ENCODE measurements at places on chromosomes 12 and 14.
A peak's percentile ranks its signal among the peaks of the same experiment; 100 is the strongest.

DNA sequence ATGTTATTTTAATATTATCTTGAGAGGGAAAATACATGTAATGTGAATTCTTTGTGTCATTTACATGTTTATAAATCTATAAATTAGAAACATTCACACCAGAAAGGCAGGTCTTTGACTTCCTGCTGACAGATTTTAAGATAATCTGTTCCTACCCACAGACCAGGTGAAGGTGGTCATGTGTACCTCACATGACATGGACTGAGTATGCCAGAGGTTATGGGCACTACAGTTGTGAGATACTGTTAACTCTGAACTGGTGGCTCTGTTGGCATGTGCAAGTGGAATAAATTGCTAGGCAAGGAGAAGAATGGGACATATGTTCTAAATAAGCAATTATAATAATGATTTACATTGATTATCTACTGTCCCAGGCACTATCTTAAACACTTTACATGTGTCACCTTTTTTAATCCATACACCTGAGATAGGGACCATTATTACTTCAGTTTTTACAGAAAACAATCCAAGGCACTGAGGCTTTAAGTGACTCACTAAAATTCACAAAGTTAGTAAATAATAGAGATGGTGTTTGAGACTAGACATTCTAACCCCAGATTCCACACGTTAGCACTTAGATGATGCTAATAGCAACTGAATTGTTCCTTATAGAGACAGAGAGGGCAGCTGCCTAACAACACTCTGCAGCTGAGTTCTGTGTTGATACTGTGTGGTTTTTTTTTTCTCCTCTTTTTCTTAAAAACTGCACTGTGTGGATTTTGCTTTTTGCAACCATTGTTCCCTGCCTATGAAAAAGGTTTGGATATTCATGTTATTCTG is 23.8 kb downstream of the SLC16A7 start:
- DNase-seq: no peak

DNA sequence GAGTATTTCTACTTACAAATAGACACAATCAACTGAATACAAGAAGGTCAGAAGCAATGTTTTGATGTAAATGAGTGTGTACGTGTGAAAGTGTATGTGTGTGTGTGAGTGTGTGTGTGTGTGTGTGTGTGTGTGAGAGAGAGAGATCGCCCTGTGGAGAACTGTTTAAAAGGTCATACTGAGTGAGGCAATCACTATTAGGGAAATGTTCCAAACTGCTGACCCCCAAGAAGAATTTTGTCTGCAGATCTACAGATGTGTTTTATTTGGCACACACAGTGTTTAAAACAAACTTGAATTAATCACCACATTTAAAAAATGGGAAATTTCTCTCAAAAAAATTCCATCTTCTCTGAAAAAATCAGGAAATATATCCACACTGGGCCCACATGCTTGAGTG is 1069.1 kb downstream of the SLC6A15 start:
- no peak for DNase-seq

- no peak for DNase-seq
These were observed 34.8 kb upstream of the TSPAN9 start for GRCh38 chr12:3042394-3042793.

DNA sequence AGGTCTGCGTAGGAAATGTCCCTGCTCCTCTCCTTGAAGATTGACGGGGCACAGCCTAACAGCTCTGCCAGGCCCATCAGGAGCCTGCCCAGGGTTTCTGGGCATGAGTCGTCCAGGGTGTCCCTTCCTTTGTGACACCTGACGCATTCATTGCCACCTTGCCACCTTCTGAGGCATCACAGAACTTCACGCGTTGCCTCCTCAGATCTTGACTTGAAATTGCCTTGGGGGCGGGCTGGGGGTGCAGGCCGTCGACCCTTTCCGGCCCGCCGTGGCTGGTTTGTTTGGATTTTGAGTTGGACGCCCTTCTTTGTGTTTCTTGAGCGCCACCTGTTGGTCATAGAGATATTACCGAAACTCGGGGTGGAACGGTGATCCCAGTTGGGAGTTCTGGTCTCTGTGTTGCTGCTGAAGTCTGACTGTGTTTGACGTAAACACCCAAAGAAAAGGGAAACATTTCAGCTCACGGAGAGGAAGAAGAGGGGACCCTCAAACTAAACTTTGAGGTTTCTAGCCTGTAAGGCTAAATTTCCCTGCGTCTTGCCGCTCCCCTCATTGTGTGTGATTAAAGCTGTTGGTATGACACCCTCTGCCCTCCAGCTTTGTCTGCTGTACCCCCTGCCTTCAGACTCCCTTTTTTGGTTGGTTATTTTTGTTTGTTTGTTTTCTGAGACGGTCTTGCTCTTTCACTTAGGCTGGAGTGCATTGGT is 44.6 kb downstream of the MLXIP start:
- DNase-seq: peak; percentile 75

DNA sequence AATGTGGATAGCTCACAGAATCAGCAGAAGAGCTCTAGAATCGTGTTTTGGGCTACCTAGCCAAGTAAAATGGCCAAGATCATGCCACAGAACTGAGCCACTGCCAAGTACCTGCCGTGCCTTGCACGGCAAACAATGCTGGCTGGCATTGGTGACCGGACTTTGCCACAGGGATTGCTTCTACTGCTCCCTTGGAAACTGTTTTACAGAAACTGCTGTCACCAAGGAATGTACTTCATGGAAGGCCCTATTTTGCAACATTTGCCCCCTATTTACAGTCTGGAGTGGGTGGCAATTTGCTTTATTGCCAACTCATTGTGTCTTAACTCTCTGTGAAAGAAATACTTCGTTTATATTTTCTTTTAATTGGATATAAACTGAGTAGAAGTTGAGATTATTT is 49.0 kb downstream of the BORCS5 start:
- no peak for DNase-seq

DNA sequence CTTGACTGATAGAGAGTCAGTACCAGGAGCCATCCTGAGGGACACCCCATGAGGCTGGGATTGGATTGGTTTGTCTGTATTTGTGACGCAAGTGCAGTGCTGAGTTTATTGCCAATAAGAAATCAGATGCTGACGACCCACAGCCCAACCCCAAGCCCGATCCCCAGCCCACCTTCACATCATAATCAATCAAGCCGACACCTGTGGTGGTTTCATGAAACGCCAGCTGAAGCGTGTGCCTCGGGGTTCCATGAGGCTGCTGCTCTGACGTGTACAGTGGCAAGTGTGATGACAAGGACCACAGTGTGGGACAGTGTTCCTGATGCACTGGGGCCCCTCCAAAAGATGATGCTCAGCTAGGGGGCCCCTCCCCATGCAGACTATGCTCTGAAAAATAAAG is 62.1 kb upstream of the C14orf180 start:
- no peak for DNase-seq

GRCh38 chr14:101986953-101987352 is 22.6 kb downstream of the DYNC1H1 start:
- DNase-seq: no peak

DNA sequence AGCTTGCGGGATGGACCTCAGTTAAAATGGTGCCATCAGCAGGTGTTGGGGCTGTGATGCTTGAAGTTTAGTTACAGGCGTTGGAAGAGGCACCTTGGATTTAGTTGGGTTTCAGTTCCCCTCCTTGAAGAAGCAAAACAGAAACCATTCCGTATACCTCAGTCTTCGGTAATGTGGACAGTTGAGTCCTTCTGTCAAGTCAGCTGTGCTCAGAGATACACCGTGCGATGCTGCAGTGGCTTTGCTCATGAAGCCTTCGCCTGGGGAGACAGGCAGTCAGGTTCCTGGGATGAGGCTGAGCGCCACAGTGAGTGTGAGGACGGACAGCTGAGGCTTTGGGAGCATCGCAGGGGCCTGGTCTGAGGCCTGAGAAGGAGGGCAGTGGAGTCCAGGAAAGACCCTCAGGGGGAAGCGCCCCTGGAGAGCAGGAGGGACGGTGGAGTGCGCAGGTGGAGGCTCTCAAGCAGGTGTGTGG is 7.4 kb downstream of the RAN start:
- peak; percentile 12 for DNase-seq

DNA sequence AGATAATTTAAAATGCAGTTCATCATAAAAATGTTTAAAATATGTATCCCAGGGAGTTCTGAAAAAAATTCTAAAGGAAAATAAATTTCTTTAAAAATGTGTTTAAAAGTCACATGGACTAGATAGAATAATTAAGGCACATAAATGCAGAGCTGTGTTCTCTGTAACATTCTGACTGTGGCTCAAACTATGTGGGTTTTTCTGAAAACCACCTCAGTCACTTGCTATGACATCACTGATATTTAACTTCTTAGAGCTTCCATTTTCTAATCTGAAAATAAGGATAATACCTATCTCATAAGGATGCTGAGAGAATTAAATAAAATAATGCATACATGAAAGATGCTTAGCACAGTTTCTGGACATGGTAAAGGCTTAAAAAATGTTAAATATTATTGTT is 107.3 kb downstream of the SLC41A2 start:
- no peak for DNase-seq

- DNase-seq: no peak
These were observed 3.7 kb upstream of the METAP2 start for GRCh38 chr12:95470300-95470699.

DNA sequence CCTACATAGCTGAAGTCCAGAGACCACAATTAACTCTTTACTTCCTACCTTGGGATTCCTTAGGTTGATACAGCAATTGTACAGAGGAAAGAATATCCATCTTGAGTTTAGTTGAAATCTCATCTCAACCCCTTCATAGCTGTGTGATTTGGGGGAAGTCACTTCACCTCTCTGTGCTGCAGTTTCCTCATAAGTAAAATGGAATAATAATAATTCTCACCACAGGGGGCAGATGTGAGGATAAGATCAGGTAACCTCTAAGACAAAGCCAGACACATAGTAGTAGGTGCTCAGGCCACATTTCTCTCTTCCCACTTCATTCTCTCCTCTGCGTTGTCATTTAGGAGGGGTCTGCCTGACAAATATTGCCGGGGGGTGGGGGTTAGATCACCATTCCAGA is 6.7 kb downstream of the FOXN4 start:
- DNase-seq: no peak

GRCh38 chr14:61602733-61603077 is 92.6 kb upstream of the HIF1A start:
- DNase-seq: no peak

DNA sequence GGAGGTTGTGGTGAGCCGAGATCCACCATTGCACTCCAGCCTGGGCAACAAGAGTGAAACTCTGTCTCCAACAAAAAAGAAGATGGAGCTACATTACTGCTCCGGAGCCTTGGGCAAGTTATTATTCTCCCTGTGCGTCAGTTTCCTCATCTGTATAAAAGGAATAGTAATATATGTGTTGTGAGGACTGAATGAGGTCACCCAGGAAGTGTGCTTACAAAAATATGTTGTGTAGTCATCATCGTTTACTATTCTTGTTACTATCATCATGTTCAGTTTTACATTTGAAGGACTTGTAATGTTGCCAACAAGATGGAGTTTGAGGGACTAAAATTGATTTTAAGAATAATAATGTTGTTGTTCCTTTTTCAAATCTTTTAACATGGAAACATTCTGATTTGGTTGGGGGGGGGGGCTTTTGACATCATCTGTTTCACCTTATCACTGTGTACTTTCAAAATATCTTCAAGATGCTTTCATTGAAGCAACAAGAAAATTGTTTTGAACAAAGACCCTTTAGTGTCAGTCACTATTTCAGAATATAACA is 156.8 kb downstream of the PDE3A start:
- no peak for DNase-seq

- DNase-seq: no peak
These were observed 16.1 kb downstream of the GRIP1 start for GRCh38 chr12:66662729-66663128.

GRCh38 chr12:5203720-5204119 is 160.0 kb downstream of the KCNA5 start:
- no peak for DNase-seq

DNA sequence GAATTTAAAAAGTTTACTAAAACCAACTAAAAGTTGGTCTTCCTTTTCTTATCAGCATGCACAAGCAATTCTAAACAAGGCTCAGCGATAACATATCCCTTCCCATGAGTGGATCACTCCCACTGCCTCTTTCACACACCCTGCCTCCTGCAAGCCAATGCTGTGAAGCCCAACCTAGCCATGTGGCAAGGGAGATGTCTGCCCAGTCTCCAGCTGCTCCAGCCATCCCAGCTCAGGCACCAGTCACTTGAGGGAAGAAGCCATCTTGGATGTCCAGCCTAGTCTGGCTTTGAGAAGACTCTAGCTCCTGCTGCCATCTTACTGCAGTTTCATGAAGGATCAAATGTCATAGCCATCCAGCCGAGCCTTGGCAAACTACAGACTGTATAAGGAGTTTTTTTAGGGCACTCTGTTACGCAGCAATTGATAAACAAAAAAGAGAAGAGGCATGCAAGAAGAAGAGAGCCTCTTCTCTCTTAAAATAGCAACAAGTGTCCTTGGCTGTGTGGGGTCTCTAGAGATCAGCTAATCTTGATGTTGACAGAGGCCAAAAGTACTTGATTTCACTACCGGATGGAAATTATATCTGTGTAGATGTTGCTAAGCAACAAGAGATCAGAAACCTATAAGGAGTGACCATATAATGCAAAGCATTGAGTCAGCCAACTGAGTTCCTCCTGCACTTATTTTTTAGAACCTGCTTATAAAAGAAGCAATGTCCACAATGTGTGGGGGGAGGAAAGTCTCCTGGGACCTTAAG is 108.9 kb downstream of the PTCSC3 start:
- no peak for DNase-seq

DNA sequence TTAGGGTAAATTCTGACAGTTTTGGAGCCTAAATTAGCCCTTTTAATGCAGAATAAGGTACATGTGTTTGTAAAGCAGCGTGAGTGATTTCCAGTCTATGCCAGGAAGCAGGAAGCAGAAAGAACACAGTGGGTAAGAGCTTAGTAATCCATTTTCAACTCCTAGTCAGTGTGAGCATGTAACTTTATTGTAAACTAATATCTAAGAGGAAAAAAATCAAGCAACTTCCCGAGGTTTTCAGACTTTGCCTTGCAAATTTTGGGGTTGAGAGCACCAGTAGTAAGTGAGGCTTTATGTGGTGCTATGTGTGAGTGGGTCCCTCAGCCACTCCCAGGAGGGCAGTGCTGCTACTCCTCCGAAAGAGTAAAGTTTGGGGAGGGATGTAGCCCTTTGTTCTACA is 2.9 kb downstream of the CIPC start:
- DNase-seq: no peak

GRCh38 chr12:99381992-99382391 is 265.6 kb upstream of the GARIN6 start:
- DNase-seq: no peak
